ENCODE measurements at places on chromosomes 6 and 20. TPM values are rescaled to one million over a fixed set of nuclear protein-coding genes. Genes with fewer than 3 reads are reported as not detected.

DNA sequence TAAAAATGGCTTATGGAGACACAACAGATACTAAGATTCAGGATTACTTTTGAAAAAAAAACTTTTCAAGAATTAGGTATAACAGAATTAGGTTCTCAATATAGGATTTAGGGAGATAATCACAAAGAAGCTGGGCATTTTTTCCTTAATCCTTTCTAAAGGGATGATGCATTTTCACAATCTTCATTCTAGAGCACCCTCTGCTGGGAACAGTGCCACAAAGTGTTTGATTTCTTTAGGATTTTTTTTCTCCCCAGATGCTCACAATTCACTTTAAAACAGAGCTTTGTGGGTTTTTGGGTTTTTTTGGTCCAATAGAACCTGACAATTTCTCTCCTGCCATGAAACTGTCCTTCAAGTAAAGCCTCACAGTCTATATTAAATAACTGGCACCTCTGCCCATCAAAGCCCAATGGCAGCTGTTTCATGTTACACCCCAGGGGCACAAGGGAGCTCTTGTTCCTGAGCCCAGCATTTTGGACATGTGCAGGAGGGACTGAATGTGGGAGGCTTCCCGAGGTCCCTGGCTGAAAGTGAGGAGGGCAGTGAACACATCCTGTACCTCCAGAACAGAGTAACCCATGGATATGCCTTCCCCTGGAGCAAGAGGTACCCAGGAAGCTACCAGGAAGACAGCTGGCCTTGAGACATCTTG, 39.7 kb downstream of the PREP start:
- no peak overlapping the region for H3K27ac ChIP-seq
- H3K4me1 ChIP-seq: no peaks in the 10 kb centered on the region
- DNase-seq: no peak
- no peak overlapping the region for H3K4me3 ChIP-seq
- H3K27me3 ChIP-seq: no peaks in the 10 kb centered on the region
- peaks cover 51% of the 10 kb centered on the region for H3K36me3 ChIP-seq

Gene HFE
- total RNA-seq: 1.9 TPM

Gene GTPBP2
- total RNA-seq: 26.9 TPM

DNA sequence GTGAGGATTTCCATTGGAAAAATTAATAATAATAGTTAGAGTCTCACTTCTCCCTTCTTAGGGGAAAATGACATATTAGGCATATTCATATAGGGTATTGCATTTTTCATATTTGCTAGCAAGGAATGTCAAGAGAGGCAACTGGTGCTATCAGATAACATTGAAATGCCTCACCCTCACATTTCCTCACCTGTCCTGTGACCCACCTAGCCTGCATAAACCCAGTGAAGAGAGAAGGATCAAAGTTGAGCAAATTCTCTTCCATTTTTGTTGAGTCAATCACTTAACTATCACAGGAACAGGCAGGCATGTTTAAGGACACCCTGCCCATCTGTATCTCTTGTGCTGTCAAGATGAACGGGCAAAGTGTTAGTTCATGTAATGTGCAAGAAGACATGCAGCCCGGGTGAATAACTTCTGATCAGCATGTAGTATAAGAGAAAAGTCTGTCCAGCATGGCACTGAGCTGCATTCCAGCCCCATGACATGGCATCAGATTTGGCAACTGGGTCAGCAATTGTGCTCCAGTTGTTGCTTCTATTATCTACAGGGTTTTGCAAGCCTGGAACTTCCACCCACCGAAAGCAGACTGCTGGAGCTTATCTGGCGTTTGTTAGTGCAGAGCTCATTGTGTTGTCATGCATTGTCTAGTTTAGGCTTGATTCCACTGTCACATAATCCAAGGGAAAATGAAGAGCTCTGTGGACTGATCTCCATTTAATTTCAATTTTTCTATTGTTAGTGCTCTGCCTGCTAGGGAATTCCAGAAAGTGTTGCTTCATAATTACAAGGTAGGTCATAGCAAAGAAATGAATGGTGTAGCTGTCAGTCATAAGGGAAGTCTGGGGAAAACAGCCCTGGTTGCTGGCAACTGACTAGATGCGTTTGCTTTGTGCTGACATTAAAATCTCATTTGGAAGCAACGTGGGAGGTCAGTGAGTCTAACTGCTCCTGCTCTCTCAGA, 138.4 kb upstream of the TNFAIP3 start:
- H3K36me3 ChIP-seq: no peaks in the 10 kb centered on the region
- peak; percentile 92 for DNase-seq
- H3K27me3 ChIP-seq: no peaks in the 10 kb centered on the region
- peaks cover 99% of the 10 kb centered on the region for H3K4me1 ChIP-seq
- H3K27ac ChIP-seq: peak overlapping the region; percentile 89
- no peak overlapping the region for H3K4me3 ChIP-seq

DNA sequence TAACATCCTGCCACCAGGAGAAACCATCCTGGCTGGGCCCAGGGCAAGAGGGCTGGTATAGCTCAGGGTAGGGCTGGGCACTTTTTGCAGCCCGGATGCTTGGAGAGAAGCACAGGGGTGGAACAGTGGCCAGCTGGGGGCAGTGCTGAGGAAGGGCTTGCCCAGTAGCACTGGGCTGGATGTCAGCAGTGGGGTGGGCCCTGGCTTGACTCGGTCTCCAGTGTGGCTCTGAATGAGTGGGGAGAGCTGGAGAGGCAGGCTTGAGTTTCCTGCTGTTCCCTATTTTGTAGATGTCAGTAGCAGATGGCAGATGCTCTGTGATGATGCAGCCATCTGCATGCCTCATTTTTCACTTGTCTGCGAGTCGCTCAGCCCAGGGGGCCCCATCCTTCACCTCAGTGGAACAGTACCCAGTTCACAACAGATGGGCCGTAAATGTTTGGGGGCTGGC, 56.3 kb upstream of the TULP1 start:
- no peak overlapping the region for H3K4me3 ChIP-seq
- peaks cover 5% of the 10 kb centered on the region for H3K36me3 ChIP-seq
- peaks cover 15% of the 10 kb centered on the region for H3K4me1 ChIP-seq

DNA sequence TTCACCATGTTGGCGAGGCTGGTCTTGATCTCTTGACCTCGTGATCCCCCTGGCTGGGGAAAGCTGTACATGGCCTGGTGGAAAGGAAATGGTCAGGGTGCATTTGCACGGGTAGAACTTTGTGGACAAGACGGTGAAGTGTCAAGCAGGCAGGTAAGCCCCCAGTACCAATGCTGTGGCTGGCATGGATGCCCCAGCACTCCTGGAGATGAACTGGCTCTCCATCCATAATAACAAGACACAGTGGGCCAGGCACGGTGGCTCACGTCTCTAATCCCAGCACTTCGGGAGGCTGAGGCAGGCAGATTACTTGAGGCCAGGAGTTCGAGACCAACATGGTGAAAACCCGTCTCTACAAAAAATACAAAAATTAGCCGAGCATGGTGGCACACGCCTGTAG, 37.3 kb upstream of the TMEM181 start:
- H3K4me1 ChIP-seq: 0 out of 2 replicates have a peak, but pooled peaks cover 7% of the 10 kb centered on the region
- H3K27ac ChIP-seq: no peak overlapping the region
- H3K36me3 ChIP-seq: no peaks in the 10 kb centered on the region
- no peak overlapping the region for H3K4me3 ChIP-seq
- no peaks in the 10 kb centered on the region for H3K27me3 ChIP-seq

DNA sequence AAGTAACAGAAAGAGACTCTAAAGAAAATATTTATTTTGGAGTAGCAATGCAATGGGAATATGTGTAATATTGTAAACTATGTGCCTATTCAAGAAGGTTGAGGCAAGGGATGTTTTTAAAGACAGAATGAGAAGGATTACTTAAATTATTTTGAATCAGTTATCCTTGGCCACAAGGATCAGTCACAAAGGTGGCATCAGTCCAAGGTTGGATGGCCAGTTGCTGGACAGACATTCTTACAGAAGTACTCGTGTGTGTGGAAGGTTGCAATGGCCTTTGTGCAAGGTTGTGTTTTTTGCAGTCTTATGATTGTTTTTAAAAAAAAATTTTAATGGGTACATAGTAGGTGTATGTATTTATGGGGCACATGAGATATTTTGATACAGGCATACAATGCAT, 2.0 kb downstream of the QRSL1 start:
- no peak for DNase-seq
- H3K4me3 ChIP-seq: no peak overlapping the region
- H3K4me1 ChIP-seq: peaks cover 28% of the 10 kb centered on the region
- no peak overlapping the region for H3K27ac ChIP-seq

DNA sequence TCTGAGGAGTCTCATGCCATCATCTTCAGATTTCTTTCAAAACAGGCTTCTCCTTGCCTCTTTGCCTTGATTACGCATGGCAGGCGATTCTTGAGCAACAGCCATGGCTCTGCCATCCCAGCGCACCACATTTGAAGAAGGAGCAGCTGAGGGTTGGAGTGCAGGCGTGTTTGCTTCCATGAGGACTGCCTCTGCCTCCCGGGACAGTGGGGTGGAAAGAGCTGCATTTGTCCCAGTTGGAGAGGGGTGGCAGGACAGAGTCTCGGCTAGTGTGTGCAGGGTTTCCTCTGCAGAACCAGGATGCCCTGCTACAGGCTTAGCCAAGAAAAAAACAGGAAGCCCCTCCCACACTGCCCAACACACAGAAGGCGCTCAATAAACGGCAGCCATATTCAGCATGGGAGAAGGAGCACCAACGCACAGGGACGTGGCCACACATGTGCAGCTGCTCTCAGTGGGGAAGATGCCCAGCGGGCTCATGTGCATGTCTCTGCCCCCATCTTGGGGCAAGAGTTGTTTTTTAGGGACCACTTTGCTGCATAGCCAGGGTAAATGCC, 36.6 kb downstream of the IRF4 start:
- H3K27me3 ChIP-seq: no peaks in the 10 kb centered on the region
- H3K27ac ChIP-seq: no peak overlapping the region
- DNase-seq: no peak
- H3K36me3 ChIP-seq: no peaks in the 10 kb centered on the region
- H3K4me3 ChIP-seq: no peak overlapping the region
- H3K4me1 ChIP-seq: peaks cover 7% of the 10 kb centered on the region

DNA sequence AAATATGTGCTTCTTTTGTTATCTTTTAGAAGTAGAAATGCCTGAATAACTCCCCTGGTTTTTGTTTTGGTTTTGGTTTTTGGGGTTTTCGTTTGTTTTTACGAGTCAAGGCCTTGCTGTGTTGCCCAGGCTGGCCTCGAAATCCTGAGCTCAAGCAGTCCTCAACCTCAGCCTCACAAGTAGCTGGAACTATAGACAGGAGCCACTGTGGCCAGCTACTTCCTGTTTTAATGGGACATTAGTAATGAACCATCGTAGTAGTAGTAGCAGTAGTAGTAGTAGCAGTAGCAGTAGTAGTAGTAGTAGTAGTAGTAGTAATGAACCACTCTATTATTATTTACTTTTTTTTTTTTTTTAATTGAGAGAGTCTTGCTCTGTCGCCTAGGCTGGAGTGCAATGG, 66.0 kb downstream of the UBR2 start:
- H3K27ac ChIP-seq: no peak overlapping the region
- peaks cover 10% of the 10 kb centered on the region for H3K4me1 ChIP-seq
- H3K27me3 ChIP-seq: no peaks in the 10 kb centered on the region
- DNase-seq: no peak
- H3K36me3 ChIP-seq: peaks cover 47% of the 10 kb centered on the region

Gene CYP24A1
- 6.9 TPM for total RNA-seq

DNA sequence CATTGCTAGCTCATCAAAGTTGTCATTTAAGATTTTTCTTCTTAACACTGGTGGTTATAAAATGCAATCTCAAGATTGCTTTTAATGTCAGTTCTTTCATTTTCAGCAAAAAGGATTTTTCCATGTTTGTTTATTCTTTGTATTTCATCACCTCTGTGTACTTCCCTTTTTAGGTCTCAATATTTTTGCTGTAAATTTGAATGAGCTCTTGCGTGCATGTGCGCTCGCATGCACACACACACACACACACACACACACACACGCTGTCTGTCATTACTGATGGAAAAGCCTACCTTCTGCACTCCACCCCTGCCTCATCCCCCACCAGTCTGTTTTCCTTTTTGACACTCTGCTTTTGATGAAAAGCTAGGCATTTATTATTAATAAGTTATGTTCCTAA, 85.3 kb upstream of the FYN start:
- no peak for DNase-seq
- no peaks in the 10 kb centered on the region for H3K36me3 ChIP-seq
- no peak overlapping the region for H3K4me3 ChIP-seq
- peaks cover 8% of the 10 kb centered on the region for H3K27me3 ChIP-seq
- H3K27ac ChIP-seq: no peak overlapping the region

Gene CFAP206
- total RNA-seq: not detected

GRCh38 chr6:37432590-37432915, 468 bp upstream of the CMTR1 start:
- peaks cover 6% of the 10 kb centered on the region for H3K36me3 ChIP-seq
- H3K27ac ChIP-seq: peak overlapping the region; percentile 67
- peaks cover 23% of the 10 kb centered on the region for H3K4me1 ChIP-seq
- H3K4me3 ChIP-seq: peak overlapping the region; percentile 90
- DNase-seq: no peak

Gene EYS
- total RNA-seq: not detected

DNA sequence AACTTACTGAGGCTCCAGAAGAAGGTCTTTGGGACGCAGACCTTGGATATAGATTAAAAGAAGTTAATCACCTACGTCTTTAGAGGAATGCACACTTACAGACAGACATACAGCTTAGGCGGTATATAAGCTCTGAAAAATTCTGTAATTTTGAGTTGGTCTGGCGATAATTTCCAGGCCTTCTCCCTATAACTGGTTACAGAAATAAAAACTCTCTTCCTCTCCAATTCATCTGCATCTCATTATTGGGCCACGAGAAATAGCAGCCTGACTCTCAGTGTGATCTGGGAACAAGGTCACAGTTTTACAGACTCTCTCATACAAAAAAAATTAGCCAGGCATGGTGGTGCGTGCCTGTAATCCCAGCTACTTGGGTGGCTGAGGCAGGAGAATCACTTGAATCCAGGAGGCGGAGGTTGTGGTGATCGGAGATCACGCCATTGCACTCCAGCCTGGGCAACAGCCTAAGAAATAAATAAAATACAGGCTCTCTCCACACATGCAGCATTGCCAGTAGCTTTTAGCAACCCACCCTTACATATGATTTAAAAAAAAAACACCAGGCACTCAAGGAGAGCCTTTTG, 4.7 kb downstream of the ZBTB24 start:
- H3K4me3 ChIP-seq: no peak overlapping the region
- H3K4me1 ChIP-seq: peaks cover 63% of the 10 kb centered on the region
- H3K27ac ChIP-seq: peak overlapping the region; percentile 36
- DNase-seq: no peak
- peaks cover 7% of the 10 kb centered on the region for H3K36me3 ChIP-seq

Gene ZC2HC1B
- total RNA-seq: not detected

Data from HepG2 (cell line).